SHP77 treated with DMSO at 0.1 percent for 48 hours (cell line): ENCODE measurements at places on chromosomes 5 and 9.

DNA sequence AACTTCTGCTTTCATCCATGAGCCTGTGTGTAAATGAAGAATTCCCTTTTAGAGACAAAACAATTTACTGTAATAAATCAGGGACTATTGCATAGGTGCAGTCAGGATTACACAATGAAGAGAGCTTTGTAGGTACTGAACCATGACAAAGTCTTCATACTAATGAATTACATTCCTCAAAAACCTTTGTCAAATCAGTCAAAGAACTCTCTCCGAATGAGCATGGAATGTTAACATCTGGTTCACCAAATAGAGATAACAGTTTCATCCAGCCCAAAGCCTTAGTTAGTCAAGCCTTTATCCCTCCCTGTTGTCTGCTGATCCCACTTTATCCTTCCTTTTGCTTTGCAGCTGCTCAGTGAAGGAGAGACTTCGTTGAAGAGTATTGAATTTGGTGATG lies 62.9 kb upstream of the DMRTA1 start:
- DNase-seq, result no peak

- no peak for DNase-seq
Observed at GRCh38 chr9:5835808-5836207, 2.9 kb upstream of the ERMP1 start.

DNA sequence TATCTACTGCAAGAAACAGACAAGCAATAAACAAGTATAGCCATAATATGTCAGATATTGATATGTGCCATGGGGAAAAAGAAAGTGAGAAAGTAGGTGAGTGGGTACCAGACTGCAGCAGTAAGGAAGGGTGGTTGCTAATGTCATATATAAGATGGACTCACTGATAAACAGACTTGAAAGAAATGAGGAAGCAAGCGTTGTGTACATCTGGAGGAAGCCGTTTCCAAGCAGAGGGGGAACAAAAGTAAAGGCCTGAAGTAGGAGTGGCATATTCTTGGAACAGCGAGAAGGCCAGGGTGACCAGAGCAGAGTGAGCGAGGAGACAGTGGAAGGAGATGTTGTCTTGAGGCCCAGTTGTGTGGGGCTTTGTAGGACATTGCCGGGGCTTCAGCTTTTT lies 142.2 kb upstream of the MAP3K1 start:
- no peak for DNase-seq

DNA sequence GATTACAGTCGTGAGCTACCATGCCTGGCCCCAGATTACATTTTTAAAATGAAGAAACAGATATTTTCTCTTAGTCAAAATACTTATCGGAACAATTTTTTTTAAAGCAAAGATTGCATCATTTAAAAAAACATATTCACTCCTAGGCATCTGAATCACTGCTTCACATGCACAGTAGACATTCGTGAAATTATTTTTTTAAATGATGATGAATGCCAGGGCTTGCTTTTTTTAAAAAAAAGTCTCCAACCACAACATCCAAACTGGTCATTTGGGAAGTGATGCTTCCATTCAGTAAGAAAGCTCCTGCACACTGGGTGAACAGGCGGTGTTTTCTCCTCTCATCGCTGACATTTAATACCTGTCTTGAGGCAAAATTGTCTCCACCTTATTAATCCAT lies 223.0 kb upstream of the DMRT1 start:
- DNase-seq, result no peak

- DNase-seq, result no peak
Observed at GRCh38 chr5:141657404-141657803, 6.2 kb upstream of the FCHSD1 start.

GRCh38 chr9:74975538-74975937 lies 22.8 kb upstream of the C9orf40 start:
- DNase-seq, result no peak

DNA sequence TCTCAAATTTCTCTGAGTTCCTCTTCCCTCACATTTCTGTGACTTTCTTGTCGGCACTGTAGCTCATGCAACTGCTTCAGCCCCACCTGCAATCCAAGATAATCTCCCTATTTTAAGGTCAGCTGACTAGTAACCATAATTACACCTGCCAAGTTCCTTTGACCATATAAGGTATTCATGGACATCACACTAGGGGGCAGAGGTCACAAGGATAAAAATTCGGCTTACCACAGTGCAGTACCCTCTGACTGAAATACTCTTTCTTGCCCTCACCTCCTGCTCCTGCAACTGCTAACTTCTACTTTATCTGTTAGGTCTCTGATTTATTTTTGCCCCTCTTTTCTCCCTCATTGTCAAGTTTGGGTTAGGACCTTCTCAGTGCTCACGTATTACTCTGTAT lies 144.2 kb downstream of the GDNF start:
- no peak for DNase-seq
